ENCODE measurements at places on chromosomes 2 and 18. TPM values are rescaled to one million over a fixed set of nuclear protein-coding genes. Genes with fewer than 3 reads are reported as not detected.

SLC16A14 gene
- not detected for total RNA-seq

ATP5MC3 gene
- total RNA-seq: 371 TPM

PPIG gene
- 65.1 TPM for total RNA-seq

PROC gene
- not detected for total RNA-seq

OR6B2 gene
- not detected for total RNA-seq

DCC gene
- total RNA-seq: not detected

GPR35 gene
- 1.4 TPM for total RNA-seq

DNA sequence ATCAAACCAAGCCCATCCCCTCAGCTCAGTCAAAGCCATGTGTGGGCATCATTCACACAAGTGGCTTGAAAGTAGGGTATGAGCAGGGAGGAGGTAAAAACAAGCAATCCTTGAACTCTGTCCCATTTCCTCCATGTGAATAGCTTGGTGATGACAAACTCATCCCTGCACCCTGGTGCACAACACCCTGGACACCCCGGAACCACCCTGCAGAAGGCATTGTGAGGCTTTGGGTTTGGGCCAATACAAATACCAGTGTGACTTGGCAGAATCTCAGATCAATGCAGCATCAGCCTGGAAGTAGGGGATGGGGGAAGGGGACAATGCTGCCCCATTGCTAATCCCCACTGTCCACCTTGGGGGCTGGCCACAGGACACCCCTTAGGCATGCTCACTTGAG lies 28.6 kb downstream of the TGFA start:
- DNase-seq: no peak

GRCh38 chr18:40851014-40851429 lies 1104.0 kb upstream of the PIK3C3 start:
- no peak for DNase-seq

GRCh38 chr18:55266981-55267380 lies 307.7 kb upstream of the CCDC68 start:
- no peak for DNase-seq

- DNase-seq: peak; percentile 41
Observed at GRCh38 chr2:212005085-212005671, 533.4 kb downstream of the ERBB4 start.

- DNase-seq: no peak
Observed at GRCh38 chr2:206422493-206422892, 20.8 kb upstream of the ADAM23 start.

GRCh38 chr2:134917888-134918525 lies 615 bp upstream of the CCNT2 start:
- peak; percentile 92 for DNase-seq

DNA sequence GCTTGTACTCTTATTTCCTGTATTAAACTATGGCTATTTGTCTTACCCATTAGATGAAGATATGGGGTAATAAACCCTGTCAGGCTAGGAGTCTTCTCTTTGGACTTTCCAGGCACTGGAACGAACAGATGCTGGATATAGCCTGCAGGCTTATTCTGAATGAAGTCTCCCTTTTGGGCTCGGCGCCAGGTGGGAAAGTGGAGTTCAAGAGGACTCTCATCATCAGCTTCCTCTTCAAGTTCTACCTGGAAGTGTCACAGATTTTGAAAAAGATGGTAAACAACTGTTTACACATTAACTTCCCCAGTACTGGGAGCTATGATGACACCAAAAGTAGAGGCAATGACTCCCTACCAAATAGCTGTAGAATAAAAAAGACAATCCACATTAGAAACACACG lies 27.9 kb downstream of the AOX1 start:
- DNase-seq: no peak

DNA sequence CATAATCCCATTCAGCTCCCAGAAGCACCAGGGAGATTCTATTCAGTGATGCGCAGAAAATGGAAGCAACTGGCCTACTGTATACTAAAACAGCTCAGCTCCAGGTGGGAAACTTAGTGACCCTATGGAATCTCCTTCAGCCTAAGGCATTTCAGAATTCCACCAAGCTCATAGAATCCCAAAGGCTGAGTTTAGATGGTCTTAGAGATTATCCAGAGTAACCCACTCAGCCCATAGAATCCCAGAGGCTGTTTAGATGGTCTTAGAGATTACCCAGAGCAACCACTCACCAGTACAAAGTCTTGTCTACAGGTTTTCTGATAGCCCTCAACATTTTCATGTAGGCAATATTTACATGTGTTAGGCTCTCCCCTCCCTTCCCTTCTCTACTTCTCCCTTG lies 232.0 kb upstream of the SLC14A2 start:
- no peak for DNase-seq

DNA sequence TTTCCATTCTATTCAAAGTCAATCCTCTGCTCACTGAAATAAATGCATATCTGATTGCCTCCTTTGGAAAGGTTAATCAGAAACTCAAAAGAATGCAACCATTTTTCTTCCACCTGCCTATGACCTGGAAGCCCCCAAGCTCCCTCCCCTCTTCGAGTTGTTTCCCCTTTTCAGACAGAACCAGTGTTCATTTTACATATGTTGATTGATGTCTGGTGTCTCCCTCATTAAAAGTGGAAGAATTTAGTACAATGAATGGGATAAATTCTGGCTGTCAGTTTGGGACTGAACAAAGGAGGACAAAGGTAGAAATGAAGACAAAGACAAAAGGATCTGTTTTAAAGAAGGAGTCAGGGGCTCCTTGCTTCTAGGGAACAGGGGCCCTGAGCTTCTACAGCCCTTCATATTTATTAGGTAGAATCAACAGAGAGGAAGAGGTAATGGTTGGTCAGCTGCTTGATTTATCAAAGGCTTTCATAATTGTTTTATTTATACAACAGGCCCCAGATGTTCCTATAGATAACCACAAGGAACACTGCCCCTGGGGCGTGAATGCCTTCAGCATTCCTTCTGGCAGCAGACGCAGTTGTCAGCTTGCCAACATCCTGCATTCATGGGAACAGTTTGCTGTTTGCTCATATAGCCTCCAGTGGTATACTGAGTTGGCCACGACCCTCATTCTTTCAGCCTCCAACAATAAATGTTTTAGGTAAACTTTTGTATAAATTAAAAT lies 949.8 kb upstream of the LRATD1 start:
- DNase-seq: no peak

DNA sequence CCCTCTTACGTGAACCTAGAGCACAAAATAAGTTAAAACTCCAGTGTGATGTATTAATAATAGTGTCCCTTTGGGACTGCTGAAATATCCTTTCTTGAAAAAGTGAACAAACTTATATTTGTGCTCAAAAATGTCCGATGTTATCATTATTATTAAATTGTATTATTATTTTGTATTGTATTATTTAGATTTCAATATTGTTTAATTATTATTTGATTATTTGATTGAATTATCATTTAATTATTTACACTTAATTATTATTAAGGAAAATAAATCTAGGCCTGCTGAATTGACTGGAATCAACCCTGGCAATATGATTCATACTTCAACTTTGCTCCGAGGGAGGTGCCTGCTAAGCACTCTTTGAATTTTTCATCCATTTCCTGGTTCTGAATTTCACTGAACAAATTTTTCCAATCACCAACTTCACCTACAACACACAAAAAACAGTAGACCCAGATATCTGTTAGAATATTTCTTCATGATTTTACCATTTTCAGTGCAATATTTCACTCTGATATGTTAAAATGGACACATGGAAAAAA lies 10.9 kb upstream of the EIF2AK2 start:
- DNase-seq: no peak

DNA sequence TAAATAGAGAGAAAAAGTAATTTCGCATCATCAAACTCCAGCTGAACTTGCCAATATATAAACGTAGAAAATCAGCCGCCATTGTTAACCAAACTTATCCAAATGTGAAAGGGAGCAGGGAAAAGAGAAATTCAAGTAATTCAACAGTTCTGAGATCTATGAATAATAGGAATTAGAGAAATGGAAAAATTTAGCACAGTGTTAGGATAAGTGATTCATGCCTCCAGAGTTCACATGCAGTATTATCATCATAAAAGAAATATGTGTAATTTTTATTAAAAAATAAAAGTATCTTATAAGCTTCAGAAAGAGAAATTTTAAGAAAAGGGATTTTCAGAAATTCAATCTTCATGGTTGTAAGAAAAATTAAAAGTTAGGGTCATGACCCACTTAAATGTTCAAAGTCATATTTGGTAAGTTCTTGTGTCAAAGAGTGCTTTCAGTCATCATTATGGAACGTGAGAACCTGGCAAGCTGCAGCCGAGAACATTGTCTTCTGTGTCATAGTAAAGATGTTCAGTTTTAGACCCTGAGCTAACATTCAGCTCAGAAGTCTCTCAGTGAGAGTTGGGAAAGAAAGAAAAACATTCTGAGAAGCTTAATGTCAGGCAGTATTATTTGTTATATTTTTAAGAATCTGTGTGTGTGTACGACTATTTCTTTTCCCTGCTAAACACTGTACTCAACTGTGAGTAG lies 414.3 kb upstream of the RGPD4 start:
- DNase-seq: no peak

- peak; percentile 6 for DNase-seq
Observed at GRCh38 chr18:70195852-70196434, 9.5 kb downstream of the RTTN start.

- DNase-seq: no peak
Observed at GRCh38 chr2:122960759-122961641, 1064.1 kb upstream of the CNTNAP5 start.
